BJ (cell line): ENCODE measurements at places on chromosomes 7 and 10.

GRCh38 chr10:95458014-95458413 is 103.2 kb downstream of the SORBS1 start:
- no peak for DNase-seq

GRCh38 chr7:24721481-24722001 is 35.7 kb downstream of the GSDME start:
- DNase-seq: no peak

GRCh38 chr10:13969792-13970140 is 361.0 kb downstream of the FRMD4A start:
- DNase-seq: no peak

GRCh38 chr10:60149003-60149402 is 240.7 kb downstream of the ANK3 start:
- DNase-seq: no peak

- no peak for DNase-seq
Observed at GRCh38 chr10:65861249-65861648, 1064.6 kb upstream of the LRRTM3 start.

DNA sequence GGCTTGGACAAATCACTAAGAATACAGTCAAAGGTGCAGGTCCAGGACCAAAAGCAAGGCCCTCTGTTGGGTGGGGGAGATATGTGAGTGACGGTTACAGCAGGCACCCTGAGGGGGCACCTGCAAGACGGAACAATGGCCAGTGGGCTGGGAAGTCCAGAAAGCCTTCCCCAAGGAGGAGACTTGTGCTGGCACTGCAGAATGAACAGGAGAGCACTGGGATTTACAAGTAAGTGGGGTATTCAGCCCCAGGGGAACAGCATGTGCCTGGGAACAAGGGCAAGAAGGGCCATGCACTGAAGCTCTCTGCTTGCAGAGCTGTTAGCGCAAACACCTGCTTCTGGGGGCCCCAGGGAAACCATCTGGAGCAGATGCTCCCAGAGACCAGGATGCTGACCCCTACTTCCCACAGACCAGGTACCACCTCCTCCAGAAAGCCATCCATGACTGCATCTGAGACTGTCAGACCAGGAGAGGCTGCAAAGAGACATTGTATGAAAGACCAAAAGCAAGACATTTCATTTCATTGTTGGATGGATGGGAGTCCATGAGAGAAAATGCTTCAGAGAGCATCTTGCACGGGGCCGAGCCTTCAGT is 24.6 kb upstream of the ZMIZ1 start:
- DNase-seq: no peak

DNA sequence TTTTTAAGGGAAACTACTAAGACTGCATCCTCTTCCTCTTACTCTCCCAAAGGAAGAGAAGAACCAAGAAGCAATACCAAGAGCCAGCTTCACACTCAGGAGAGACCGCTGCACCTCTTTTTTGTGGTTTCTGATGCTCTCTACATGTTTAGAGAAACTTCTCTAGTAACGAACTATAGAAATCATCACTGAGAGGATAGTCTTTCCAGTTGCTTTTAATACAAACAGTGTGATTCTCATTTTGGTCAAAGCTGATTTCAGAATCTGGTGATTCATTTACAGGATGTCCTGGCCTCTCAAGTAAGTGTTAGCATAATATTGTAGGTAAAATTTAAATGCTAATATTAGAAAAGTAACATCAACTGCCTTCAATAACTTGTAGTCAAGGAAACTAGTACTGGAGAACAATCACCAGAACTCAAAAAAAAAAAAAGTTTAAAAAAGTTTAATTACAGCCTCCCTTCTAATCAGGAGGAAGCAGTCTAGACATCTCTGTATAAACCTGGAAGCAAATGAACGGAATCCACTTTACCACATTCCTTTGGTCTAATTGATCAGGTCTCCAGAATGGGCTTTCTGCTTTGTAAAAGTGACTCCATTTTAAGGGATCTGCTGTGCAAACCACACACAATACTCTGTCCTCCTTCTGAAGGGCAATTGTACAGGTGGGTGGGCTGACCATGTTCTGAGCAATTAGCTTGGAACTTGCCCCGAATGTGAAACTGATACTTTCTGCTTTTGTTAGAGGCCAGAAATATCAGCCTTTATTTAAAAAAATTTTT is 3.0 kb downstream of the LAMB1 start:
- DNase-seq: no peak

DNA sequence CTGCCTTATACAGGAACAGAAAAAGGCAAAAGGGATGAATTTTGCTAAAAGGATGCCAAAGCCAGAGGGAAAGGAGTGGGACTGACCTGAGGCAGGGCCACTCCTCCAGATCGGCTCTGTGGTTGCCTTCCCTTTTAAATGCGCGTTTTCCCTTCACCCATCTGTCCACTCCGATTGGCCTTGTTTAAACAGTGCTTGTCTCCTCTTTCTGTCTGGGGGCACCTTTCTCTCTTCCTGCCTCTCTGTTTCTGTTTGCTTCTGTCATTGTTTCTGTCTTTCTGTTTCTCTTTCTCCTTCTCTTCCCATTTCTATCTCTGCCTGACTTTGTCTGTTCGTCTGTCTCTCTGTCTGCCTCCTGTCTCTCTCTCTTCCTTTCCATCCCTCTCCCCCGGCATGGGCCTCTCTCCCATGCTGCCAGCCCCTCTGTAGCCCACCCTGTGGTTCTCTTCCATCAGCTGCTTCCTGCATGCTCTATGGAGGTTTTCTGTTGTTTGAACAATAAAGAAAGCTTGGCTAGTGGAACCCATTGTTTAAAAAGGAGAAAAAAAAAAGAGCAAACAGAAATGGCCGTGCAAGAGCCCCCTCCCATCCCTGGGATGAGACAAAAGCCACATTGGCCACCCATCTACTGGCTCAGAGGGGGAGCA is 29.5 kb upstream of the HSPB1 start:
- DNase-seq: no peak

GRCh38 chr7:24134535-24134934 is 149.5 kb upstream of the NPY start:
- no peak for DNase-seq

GRCh38 chr7:28933846-28934320 is 24.2 kb downstream of the TRIL start:
- no peak for DNase-seq

- no peak for DNase-seq
Observed at GRCh38 chr10:9535744-9536143, 1481.3 kb downstream of the GATA3 start.

- DNase-seq: no peak
Observed at GRCh38 chr7:93856323-93856722, 34.2 kb downstream of the TFPI2 start.

GRCh38 chr7:117072620-117073118 is 119.4 kb downstream of the ST7 start:
- no peak for DNase-seq

GRCh38 chr7:21550821-21551531 is 8.1 kb downstream of the DNAH11 start:
- DNase-seq: no peak

GRCh38 chr7:2651336-2651735 is 19.6 kb downstream of the TTYH3 start:
- DNase-seq: no peak

- no peak for DNase-seq
Observed at GRCh38 chr10:103280031-103280430, 3.1 kb downstream of the INA start.

DNA sequence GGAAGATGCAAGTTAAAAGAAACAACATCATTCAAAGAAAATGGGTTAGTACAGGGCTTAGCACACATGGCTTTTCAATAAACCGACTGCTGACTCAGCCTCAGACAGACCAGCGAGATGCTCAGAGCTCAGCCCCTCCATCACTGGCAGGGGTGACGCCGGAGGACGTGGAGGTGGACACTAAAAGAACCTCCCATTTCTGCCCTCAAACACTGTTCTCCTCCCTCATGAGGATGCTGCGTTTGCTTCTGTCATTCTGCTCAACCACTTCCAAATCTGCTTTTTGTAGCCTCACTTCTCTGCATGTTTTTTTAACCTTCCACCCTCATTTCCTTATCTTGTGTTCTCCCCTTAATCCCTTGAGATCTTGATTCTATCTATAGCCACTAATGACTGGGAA is 15.3 kb downstream of the DENND11 start:
- DNase-seq: no peak

- no peak for DNase-seq
Observed at GRCh38 chr7:33750177-33750576, 155.2 kb upstream of the BMPER start.

- DNase-seq: no peak
Observed at GRCh38 chr10:100571084-100571856, 35.5 kb downstream of the HIF1AN start.

GRCh38 chr7:141754939-141755338 is 9.0 kb upstream of the TAS2R3 start:
- DNase-seq: no peak

GRCh38 chr10:30182191-30183054 is 123.0 kb upstream of the JCAD start:
- DNase-seq: peak; percentile 94

GRCh38 chr7:33895025-33895804 is 10.1 kb upstream of the BMPER start:
- DNase-seq: no peak

GRCh38 chr10:75672842-75673241 is 241.4 kb downstream of the LRMDA start:
- no peak for DNase-seq

- DNase-seq: peak; percentile 91
Observed at GRCh38 chr10:49538381-49539319, at the start of gene ERCC6. Gene ERCC6 (minus strand): TSS chr10:49539121.

GRCh38 chr7:102024769-102025391 is 207.5 kb downstream of the CUX1 start:
- DNase-seq: no peak

DNA sequence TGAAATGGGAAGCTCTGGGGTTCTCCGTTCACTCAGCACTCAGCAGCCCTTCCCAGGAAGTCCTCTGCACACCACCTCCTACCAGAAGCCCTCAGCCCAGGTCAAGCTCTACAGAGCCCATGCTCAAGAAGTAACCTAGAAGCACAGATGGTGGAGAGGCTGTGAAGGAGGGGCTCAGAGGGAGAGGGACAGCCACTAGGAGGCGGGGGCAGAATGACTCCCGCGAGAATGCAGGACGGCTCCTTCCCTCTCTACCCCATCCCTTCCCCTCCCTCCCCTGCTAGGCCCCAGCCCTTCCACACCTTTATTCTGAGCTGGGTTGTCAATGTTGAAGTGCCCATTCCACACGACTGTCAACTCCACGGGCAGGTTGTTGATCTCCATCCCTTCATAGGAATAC is 373.2 kb downstream of the PLXNA4 start:
- DNase-seq: no peak

DNA sequence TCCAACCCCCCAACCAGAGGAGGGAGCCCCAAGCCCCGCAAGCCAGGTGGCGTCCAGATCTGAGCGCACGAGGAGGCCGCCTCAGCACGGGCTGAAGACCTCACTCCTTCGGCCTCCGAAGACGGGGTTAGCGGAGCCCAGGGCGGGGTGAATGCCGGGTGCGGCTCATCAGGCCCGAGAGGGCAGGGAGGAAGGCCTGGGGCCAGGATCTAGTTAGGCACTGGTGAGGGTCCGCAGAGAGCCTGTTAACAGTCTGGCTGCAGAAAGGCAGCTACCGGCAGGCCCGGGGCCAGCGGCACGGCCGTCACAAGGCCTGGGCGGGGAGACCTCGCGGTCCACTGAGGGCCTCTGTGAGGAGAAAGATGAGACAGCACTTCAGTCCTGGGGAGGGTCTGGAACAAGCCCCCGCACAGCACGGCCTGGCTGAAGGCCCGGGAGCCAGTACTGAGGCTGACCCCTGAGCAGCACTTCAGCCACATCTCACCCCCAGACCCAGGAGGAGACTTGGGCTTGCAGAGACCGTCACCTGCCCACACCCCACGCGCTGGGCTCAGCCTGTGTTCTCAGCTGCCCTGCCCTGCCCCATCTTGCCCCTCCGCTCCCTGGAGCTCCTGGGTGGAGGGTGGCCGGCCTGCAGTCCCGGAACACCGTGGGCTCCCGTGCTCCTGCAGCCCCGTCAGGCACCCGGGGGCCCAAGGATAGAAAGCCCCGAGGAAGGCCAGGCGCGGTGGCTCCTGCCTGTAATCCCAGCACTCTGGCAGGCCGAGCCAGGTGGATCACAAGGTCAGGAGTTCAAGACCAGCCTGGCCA is 193.2 kb downstream of the ELFN1 start:
- no peak for DNase-seq

DNA sequence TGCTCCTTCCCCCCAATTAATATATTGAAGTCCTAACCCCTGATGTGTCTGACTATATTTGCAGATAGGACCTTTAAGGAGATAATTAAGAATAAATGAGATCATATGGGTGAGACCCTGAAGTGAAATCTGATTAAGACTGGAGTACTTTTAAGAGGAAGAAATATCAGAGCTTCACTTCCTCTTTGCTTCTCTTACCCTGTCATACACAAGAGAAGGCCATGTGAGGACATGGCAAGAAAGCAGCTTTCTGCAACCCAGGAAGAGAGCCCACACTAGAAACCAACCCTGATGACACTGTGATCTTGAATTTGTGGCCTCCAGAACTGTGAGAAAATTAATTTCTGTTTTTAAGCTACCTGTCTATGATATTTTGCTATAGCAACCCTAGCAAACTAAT is 44.2 kb downstream of the JMJD1C start:
- DNase-seq: no peak

DNA sequence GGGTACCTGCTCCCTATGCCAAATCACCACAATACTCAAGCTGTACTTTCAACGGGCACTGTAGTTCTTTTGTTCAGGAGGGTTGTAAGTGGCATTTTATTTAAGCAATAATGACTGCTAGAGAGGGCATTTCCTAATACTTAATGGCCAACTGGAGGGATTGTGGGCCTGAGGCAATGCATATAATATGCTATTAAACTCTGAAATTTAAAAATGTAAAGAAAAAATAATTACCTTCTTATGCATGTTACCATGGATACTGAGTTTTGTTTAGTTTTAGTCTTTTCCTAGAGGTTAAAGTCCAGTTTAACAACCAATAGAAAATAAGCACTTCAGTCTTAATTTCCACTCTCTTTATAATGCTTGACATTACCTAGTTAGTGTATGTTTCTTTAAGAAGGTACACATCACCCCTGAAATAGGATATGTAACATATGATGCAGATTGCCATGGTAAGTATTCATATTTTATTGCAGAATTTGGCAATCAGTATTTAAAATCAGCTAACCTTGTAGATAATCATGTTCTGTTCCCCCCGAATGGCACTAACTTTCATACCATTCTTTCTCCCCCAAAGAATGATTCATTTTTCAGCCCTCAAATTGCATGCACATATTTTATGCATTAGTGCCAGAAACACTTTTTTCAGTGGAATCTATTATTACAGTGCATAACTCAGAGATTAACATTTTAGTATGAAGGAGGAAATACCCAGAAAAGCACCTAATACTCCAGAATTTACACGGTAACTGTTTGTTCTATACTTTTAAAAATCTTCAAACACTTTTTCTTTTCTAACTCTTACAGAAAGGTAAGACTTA is 90.3 kb upstream of the ZNF438 start:
- DNase-seq: no peak

GRCh38 chr7:15430911-15431310 is 130.9 kb downstream of the AGMO start:
- no peak for DNase-seq

DNA sequence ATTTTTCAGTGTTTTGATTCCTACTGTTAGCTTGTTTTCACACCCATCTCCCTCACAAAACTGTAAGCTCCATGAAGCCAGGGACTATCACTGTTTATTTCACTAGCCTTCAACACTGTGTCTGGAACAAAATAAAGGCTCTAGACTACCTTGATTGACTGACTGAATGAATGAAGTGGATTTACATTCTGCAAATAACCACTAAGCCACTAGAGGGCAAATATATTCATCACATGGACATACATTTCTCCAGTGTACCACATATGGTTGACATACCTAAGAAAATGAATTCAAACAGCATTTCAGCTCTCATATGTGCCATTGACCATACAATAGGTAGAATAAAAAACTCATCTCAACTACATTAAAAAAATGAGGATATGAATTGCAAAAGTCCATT is 185.9 kb downstream of the RAB11FIP2 start:
- DNase-seq: no peak

- no peak for DNase-seq
Observed at GRCh38 chr7:17456541-17456940, 158.1 kb downstream of the AHR start.
